ENCODE measurements at places on chromosomes 3 and 15. TPM values are rescaled to one million over a fixed set of nuclear protein-coding genes. Genes with fewer than 3 reads are reported as not detected.

The ATP13A5 gene
- not detected for total RNA-seq

The DZIP1L gene
- 27.2 TPM for total RNA-seq

The KLHL40 gene
- not detected for total RNA-seq

The FEZF2 gene
- total RNA-seq = not detected

The CA12 gene
- total RNA-seq = 133 TPM

Measured in subcutaneous preadipocyte (primary cell).